ENCODE measurements at places on chromosomes 7 and 10.

GRCh38 chr10:103828587-103829197 lies 26.7 kb downstream of the SH3PXD2A start:
- DNase-seq = no peak

GRCh38 chr10:132858121-132859081 lies 72.5 kb upstream of the NKX6-2 start:
- no peak for DNase-seq

DNA sequence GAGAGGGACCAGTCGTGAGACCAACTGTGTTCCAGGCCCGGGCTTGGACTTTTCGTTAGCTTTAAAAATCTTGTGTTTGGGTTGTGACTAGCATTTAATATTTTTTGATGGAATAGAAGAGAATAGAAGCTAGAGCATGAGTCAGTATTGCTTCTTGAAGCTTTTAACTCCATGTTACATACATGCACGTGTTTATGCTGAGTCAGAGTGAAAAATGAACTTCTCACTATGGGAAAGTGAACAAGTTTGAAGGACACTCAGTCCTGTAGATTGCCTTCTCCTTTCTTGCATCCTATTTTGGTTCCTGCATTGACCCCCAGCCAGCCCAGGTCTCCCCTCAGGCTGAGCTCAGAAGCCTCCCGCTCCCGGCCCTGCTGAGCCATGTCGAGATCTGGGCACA lies 31.8 kb downstream of the GHRHR start:
- no peak for DNase-seq

DNA sequence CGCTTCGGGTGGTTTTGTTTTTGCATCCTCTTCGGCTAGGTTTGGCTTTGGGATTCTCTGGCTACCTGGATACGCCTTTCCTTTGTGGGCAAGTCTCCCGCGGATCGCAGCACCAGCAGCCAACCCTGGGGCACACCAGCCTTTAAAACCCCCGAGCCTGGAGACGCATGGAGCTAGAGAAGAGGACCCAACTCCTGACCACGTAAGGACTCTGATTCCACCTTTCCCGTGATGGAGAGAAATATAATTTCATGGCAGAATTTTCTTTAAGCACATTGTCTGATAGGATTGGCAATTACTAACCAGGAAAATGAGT lies 535.4 kb upstream of the GALNT17 start:
- DNase-seq = no peak

DNA sequence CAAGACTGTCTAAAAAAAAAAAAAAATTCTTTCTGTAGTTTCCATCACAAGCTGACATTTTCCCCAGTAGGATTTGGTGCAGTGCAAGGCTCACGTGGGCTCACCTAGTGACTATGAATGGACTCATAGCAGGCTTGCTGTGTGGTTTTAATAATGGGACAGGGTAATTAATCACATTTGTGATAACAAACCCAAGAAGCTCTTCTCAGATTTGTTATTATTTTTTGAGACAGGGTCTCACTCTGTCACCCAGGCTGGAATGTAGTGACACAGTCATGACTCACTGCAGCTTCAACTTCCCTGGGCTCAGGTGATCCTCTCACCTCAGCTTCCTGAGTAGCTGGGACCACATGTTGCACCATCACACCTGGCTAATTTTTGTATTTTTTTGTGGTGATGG lies 40.0 kb downstream of the NACAD start:
- DNase-seq = no peak

DNA sequence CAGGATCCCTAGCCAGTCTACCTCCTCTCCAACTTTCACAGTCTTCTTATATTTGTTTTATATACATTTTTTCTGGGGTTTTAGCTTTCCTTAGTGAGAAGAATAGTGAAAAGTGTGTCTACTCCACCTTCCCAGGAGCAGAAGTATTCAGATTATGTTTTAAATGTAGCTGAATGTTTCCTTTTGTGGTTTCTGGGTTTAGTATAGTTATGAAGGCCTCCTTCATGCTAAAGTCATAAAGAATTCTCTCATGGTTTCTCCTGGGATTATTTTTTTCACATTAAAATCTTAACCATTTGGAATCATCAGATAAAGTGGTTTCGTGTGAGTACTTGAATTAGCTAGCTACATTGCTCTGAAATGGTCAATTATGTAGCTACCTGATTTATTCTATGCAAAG lies 50.9 kb downstream of the ANKMY2 start:
- no peak for DNase-seq

DNA sequence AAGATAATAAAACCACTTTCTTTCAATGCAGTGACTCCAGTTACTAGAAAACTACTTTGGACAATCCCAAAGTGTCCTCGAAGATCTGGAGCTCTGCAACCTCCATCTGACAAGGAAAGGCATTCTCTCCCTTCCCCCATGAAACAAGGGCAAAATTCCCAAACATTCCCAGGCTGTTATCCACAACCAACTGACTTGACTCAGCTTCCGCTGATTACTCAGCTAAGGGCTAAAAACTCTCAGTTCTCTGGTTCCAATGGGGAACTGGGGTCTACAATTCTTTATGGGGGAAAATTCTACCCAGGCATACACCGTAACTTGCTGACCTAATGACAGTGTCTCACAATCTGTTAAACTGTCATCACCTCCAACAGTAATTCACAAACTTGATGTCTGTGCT lies 48.4 kb downstream of the SFMBT2 start:
- no peak for DNase-seq

DNA sequence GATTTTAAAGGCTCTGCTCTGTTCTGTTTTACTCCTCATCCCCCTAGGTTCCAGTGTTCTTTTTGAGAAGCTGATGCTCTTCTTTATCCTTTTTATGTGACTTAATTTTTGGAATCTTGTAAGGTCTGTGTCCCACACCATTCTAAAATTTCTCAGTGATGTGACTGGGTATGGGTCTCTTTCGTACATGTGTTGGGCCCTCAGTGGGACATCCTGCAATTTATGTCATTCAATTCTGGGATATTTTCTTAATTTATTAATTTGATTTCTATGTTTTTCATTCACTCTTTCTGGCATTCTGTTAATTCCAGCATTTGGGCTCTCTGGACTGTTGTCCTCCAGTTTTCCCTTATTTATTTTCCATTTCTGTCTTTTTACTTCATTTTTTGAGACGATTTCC lies 19.4 kb downstream of the CCDC126 start:
- DNase-seq = no peak

GRCh38 chr7:35355199-35355598 lies 101.3 kb upstream of the TBX20 start:
- no peak for DNase-seq

GRCh38 chr10:92052088-92052487 lies 128.5 kb downstream of the BTAF1 start:
- DNase-seq = no peak

DNA sequence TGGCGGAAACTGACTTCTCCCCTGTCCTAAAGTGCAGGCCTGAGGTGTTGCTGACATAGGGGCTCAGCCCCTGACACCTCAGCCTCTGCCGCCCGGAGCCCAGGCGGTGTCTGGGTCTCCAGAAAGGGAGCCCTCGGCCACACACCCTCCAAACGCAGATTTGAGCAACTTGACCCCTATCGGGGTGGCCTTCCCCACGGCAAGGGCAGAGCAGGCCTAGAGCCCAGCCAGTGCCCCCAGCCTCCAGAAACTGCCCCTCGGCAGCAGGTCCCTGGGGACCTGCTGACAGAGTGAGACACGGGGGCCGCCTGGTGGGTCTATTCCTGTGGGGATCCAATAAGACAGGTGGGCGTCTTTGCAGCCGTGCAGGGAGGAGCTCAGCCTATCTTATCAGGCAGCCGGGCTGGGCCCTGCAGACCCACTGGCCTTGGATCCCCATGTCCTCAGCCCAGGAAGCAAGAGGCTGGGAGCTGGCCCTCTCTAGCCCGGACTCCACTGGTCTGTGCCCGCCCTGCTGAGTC lies 11.0 kb downstream of the TMEM184A start:
- no peak for DNase-seq

DNA sequence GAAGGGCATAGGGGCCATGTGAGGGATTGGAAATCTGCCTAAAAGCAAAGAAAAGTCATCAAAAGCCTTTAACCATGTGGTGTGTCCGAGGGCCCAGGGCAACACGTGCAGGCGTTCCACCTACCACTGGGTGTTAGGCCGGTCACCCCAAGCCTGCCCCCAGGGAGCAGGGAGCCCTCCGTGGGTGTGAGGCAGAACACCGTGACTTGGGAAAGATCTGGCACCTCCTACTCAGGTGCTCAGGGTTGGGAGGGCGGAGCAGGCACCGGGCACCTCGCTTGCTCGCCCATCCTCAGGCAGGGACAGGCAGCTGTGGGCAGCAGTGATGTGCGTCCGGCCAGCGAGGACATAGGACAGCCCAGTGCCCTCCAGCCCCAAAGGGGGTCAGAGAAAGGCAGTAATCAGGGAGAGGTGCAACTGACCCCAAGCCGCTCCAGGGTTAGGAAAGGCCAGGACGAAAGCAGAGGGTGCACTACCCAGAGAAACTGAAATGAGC lies 80.7 kb upstream of the CHST15 start:
- no peak for DNase-seq

GRCh38 chr7:73342645-73343044 lies 14.7 kb downstream of the FKBP6 start:
- no peak for DNase-seq

Measured in stimulated activated CD4-positive, alpha-beta T cell treated with anti-CD3 and anti-CD28 coated beads, Interleukin-12 subunit alpha, Interleukin-12 subunit beta, amount 100 ng/mL, for 48 hours (primary cell).